ENCODE measurements at places on chromosomes 12 and 14.

DNA sequence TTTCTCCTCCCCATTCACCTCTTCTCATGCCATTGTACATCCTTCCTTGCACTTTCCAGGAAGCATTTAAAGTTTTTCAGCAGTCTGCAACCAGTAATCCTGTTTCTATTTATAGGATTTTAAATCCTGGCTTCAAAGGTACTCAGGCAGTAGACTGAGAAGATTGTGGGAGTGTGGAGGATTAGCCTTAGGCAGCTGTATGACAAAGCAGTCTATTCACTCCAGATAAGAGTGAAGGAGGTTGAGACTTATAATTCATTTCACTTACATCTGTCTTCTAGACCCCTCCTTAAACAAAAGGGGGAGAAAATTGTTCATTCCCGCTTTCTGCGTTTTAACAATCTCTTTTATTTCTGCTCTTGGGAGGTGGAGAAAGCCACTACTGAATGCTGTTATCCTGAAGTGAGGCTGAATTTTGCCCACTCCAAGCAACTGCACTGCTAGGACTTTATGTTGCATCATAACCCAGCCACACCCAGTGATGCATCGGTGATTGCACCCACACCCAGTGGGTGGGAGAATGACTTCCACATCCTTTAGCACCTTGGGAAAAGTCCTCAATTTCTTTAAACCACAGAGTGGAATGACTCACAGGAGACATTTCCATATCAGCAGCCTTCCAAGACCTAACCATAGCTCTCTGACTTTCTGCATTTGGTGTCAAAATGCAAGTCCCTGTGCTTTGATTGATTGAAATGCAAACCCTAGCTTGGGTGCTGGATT lies 382.5 kb upstream of the ATP2B1 start:
- no peak for DNase-seq

- no peak for DNase-seq
Observed at GRCh38 chr14:36580856-36581831, 1.3 kb downstream of the NKX2-8 start.

DNA sequence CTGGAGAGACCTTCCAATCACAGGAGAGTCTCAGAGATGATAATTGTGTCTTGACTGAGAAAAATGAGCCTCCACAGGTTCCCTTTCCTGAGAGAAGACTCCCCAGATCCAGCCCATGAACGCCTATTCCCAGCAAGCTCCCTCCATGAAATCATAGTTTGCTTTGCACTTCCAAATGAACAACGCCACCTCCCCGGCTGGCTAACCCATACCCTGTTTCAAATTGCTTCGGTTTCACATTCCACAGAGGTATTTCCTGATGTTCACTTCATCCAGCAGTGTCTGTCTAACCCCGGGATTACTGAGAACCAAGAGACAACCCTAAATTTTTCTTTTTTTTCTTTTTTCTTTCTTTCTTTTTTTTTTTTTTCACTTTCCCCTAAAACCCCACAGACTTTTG lies 124.1 kb upstream of the RFLNA start:
- DNase-seq = no peak

DNA sequence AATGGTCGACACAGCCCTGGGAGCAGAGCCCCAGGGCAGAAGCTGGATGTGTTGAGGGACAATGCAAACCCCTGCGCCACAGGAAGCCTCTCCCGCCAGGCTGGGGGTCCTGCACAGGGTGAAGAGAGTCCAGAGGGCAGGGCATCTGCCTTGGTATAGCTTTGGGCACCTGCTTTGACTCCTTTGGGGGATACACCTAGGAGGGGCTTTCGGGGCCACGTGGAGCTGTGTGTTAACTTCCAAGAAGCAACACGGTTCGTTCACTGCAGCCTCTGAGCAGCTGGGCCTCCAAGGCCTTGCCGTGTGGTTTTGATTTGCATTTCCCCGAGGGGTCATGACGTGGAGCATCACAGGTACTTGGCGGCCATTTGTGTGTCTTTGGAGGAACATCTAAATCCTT lies 5.8 kb upstream of the PUS1 start:
- DNase-seq = no peak

- no peak for DNase-seq
Observed at GRCh38 chr12:97764700-97765099, 302.1 kb downstream of the RMST start.

DNA sequence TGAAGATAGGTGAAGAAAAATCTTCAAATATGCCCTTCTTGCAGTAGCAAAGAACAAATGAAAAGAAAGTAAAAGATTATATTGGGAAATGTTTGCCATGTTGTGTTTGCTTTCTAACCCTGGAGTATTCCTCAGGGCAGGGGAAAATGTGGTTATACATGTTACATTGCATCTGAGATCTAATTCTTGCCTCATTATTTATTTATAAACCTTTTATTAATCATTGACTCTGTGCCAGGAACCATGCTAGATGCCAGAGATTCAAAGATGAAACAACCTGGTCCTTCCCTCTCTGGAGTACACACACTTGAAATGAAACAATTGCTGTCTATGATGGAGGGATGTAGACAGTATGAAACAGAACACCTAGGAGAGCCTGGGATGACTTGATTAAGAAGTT lies 128.1 kb upstream of the HMGA2 start:
- DNase-seq = no peak

GRCh38 chr14:67763158-67763822 lies 53.1 kb downstream of the ZFYVE26 start:
- no peak for DNase-seq

DNA sequence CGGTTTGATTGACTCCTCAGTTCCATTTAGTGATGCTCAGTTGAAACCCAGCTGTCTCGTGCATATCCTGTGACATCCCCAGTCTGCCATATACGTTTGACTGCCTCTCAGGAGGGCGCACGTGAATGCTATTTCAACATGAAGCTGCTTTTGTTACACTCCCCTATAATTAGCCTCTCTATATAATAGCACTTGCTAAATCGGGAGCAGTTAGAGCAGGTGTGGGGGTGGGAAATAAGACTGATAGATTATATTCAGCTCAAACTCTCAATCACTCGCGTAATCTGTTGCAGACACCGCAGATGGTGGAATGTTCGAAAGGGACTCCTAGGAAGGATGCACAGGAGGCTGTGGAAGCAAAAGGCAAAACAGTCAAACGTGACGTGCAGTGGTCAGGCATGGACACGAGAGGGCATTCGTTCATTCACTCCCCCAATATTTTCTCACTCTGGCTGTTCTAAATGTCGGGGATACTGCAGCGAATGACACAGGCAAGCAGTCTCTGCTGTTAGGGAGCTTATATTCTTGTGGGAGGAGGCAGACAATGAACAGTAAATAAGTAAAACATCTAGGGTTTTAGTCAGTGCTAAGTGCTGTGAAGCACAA lies 29.8 kb downstream of the KCNA1 start:
- no peak for DNase-seq

DNA sequence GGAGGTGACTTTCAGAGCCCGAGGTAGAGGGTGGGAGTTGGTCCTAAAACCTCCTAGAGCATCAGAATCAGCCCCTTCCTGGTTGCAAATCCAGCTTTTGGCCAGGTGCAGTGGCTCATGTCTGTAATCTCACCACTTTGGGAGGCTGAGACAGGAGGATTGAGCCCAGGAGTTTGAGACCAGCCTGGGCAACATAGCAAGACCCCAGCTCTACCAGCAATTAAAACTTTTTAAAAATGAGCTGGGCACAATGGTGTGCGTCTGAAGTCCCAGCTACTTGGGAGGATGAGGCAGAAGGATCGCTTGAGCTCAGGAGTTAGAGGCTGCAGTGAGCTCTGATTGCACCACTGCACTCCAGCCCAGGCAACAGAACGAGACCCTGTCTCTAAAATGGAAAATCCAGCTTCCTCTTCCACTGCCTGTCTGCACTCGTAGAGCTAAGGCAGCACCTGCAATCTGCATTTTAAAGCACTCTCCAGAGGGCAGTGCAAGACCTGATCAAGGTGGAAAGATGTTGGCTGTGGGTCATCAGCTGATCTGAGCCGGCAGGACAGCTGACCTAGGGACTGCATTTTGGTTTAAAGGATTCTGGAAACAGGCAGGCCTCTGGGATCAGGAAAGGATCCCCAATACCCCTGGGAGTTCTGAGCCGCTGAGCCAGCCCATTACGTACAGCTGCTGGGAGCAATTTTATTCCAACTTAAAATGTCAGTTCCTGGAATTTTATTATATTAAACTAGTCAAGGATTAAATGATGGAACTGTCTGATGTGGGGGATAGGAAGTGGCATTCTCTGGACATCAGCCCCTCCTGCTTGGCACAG lies 1.8 kb upstream of the TESC start:
- peak; percentile 36 for DNase-seq

DNA sequence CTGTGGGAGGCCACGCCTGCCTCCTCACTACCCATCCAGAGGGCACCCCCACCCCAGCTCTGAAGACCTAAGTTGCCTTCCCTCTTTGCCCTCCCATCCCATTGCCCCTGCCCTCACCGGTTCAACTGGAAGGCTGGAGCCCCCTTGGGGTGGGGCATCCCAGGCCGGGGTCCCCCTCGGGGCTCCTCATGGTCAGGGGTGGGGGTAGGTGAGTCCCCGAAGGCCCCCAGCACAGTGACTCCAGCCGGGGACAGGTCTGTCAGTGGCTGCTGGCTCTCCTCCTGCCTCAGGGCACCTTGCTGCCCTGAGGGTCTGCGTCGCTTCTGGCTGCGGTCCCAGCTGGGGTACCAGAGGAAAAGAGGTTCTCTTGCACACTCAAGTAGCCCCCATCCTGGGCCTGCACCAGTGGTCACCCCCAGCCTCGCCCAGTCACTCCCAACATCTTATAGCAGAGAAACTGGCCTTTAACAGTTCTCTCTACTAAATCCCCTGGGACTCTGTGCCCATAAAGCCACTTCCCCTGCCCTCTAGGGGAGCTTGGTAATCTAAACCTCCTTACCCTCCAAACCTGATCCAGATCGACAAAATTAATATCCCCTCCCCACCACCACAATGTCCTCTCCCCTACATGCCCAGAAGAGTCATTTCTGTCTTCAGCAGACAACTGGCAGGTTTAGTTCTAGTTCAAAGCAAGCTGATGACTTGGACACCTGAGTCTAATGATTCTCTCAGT lies 5.1 kb downstream of the PIANP start:
- peak; percentile 11 for DNase-seq

GRCh38 chr12:123151457-123152454 lies 866 bp upstream of the PITPNM2 start:
- DNase-seq = no peak

DNA sequence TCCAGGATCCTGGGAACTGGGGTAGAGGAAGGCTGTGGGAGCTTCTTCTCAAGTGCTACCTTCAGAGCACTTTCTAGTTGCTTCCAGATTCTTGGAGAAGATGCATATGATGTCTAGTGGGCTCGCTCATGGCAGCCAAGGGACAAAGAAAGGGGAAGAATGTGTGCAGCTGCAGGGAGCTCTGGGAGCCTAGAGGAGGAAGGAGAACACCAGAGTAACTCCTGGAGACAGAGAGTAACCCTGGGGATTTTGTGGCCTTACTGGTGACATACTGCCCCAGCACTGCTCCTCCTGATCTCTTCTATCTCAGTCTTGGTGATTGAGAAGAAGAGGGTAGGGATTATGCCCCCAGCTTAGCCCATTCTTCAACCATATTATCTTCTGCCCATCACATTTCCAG lies 10.3 kb upstream of the SP7 start:
- no peak for DNase-seq

DNA sequence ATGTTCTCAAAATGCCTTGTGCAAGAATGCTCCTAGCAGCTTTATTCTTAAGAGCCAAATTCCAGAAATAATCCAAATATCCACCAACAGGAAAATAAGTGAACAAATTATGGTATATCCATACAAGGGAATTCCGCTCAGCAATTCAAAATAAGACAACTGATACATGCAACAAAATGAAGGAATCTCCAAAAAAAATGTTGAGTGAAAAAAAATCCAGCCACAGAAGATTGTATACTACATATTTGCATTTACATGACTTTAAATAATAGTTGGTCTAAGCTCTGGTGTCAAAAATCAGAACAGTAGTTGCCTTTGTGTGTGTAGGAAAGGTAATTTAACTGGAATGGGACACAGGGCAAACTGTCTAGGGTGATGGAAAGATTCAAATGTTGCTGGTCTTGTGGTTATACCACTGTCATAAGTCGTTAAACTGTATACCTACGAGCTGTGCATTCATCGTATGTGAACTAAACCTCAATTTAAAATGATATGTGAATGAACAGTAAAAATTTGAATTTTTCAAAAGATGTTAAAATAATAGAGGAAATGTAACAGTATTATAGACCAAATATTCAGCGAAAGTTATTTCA lies 3.2 kb downstream of the CD69 start:
- DNase-seq = no peak

DNA sequence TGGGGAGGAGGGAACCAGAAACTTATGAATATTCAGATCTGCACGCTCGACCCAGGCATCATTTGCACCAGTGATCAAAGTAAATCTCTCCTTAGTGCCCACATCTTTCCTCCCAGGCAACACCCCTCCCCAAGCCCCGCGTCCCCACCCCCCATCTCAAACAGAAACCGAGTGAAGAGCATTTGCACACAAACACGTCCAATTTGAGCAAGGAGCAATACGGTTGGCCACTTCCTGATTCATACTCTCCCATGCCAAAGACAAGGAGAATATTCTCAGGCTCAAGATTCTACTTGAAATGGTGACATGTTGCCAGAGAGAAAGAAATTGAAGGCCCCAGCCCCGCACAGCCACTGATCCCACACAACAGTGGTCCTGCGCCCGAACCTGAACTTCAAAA lies 7.1 kb downstream of the FOXN3 start:
- DNase-seq = no peak

- no peak for DNase-seq
Observed at GRCh38 chr14:57323721-57324120, 55.0 kb downstream of the AP5M1 start.

- DNase-seq = no peak
Observed at GRCh38 chr12:27031531-27031930, 9.2 kb downstream of the MED21 start.

DNA sequence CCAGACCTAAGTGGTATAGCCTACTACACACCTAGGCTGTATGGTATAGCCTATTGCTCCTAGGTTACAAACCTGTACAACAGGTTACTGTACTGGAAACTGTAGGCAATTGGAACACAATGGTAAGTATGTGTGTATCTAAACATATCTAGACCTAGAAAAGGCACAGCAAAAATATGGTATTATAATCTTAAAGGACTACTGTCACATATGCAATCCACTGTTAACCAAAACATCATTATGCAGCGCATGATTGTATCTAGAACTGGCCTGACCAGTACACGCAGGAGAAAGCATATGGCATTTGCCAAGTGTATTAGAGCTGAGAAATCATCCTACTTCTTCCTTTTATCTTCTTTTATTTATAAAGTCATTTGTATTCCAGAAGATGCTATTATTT lies 75.5 kb downstream of the SLC8A3 start:
- DNase-seq = no peak

DNA sequence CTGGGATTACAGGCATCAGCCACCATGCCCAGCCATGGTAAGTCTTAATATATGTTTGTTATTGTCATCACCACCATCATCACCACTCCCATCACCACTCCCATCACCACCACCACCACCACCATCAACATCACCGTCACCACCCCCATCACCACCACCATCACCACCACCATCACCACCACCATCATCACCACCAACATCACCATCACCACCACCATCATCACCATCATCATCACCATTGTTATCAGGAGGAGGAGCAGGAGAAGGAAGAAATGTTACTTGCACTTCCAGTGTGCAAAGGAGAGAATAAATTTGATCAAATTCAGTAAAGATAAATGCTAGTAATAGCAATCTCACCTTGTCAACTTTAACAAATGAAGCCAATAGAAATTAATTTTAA lies 71.2 kb upstream of the CHST11 start:
- no peak for DNase-seq

GRCh38 chr12:45535610-45536180 lies 193.8 kb upstream of the ARID2 start:
- DNase-seq = no peak
